ENCODE measurements at places on chromosomes 6 and 20.
A peak's percentile ranks its signal among the peaks of the same experiment; 100 is the strongest.

- no peak for DNase-seq
Measured at GRCh38 chr6:52736145-52736544, 27.1 kb downstream of the GSTA2 start.

GRCh38 chr20:32877507-32877906 lies 18.8 kb downstream of the EFCAB8 start:
- DNase-seq, result no peak

DNA sequence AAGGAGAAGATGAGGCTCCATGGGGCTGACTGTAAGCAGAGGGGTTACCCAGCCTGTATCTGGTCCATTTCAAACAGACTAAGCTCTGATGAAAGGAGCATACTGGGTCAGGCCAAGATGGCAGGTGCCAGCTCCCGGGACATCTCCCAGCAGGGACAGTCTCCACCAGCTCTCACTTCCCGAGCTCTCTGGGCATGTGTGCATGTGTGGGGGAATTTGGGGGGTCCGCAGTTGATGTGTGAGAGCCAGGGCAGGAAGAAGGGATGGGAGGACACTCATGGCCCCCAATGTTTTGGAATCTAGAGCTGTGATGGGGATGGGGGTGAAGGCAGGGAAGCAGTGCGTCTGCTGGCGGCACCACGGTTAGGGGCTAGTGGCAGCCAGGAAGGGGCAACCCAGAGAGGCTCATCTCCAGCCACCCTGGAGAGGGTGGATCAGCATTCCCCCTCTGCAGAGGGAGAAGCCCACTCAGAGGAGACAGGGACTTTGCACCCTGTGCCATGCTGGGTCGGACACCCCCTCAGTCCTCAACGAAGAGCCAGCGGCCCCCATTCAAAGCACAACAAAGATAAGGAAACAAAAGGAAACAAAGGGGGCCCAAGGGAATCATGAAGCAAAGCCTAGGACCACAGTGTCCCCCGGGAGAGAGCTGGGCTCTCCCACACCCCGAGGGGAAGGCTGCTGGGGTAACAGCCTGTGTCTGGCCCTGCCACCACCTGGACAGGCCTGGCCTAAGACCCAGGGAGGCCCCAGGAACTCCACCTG lies 52.4 kb downstream of the DSTN start:
- peak; percentile 31 for DNase-seq

DNA sequence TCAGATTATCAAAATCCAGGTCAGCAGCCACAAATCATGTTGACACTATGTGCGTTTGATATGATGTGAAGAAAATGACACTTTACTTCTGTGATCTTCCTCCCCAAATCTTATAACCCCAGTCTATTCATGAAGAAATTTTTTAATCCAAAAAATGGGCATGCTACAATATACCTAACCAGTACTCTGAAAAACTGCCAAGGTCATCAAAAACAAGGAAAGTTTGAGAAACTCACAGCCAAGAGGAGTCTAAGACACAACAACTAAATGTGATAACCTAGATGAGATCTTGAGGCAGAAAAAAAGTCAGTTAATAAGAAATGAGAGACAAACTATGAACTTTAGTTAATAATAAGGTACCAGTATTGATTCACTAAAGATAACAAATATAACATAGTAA lies 200.6 kb upstream of the IRAK1BP1 start:
- no peak for DNase-seq

DNA sequence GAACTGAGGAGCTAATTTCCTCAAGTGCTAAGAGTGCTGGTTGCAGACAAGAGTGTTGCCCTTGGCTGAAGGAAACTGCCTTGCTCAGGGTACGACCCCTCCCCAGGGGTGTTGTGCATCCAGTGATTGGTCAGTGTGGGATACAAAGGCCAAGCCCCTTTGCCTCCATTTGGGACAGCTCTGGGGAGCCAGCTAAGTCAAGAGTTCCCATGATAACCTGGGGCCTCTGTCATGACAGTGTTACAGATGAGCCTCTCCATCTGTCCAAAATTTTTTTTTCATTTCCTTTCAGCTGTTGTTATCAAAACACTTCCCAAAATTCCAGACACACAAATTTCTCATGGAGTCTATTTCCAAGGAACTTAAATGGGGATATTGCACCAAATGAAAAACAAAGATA lies 93.3 kb downstream of the HS3ST5 start:
- no peak for DNase-seq

GRCh38 chr20:56897958-56898349 lies 268.8 kb downstream of the TFAP2C start:
- no peak for DNase-seq

GRCh38 chr20:40588891-40589290 lies 100.1 kb downstream of the MAFB start:
- DNase-seq, result no peak

- no peak for DNase-seq
Measured at GRCh38 chr6:63821442-63821841, 185.8 kb downstream of the PHF3 start.

GRCh38 chr20:14521016-14521415 lies 183.6 kb upstream of the FLRT3 start:
- no peak for DNase-seq

- no peak for DNase-seq
Measured at GRCh38 chr6:122129313-122130025, 270.0 kb upstream of the HSF2 start.

- no peak for DNase-seq
Measured at GRCh38 chr6:136971609-136972008, 49.5 kb downstream of the SLC35D3 start.

DNA sequence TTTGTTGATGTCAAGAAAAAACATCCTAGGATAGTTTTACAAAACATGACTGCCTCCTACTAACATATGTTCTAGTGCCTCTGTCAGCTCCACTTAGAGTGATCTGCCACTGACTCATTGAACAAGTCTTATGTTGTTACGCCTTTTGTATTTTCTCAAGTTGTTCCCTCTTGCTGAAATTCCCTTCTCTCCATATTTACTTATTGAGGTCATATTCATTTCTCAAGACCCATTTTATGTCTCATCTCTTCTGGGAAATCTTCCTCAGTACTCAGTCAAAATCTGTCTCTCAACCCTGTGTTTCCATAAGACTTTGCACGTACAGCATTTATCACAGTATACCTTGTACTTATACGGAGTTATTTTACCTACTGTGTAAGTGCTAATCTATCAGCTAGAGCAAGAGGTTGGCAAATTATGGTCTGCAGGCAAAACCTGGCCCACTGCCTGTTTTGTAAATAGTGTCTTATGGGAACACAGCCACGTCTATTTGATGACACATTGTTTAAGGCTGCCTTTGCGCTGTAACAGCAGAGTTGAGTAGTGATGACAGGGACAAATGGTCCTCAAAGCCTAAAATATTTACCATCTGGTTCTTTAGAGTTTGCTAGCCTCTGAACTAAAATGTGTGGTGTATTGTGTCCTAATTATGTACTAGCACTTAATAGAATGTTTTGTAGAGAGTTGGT lies 83.4 kb downstream of the ADGRB3 start:
- DNase-seq, result no peak

GRCh38 chr6:52419809-52420667 lies at the start of gene EFHC1:
Gene EFHC1, plus strand, starts transcription at chr6:52420342. Its CDS starts 69 bp downstream, at chr6:52420411.
- DNase-seq, result peak; percentile 100

DNA sequence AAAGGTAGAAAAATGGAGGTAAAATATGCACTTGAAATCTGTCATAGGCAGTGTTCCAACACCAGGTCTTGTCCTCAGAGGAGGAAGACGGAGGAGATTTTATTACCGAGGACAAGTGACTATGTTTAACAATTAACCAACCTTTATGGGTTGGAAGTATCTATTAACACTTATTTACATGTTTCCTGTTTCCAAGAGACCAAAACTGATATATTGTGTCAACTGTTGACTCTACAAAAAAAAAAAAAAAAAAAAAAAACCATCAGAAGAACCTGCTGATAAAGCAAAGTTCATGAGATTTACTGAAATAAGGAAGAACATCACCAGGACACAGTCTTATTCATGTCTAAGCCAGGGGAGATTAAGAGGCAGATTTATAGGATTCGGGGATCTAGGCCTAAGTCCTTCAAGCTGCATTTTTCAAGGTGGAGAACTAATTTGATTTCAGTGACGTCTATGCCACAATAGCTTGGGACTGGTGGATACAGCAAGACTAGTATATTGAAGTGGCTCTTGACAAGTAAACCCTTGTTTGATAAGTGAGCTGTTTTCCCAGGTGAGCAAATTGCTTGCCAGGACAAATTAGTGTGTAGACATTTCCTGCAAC lies 126.6 kb upstream of the NAA20 start:
- no peak for DNase-seq

GRCh38 chr6:165704045-165704748 lies 41.2 kb upstream of the PDE10A start:
- DNase-seq, result no peak

DNA sequence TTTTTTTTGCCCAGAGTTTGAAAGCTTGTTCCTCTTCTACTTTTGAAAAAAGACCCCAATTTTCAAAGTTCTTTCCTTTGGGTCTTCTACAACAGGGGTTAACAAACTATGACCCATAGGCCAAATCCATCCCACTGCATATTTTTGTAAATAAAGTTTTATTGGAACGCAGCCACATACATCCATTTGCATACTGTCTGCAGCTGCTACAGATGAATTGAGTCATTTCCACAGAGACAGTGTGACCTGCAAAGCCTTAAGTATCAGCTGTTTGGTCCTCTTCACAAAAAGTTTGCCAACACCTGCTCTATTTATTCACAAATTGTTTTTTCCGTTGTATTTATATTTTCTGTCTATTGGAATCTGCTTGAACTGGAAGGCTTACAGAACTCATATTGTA lies 189.2 kb downstream of the TBC1D7 start:
- DNase-seq, result no peak

- no peak for DNase-seq
Measured at GRCh38 chr6:1227935-1228753, 83.8 kb upstream of the FOXQ1 start.

DNA sequence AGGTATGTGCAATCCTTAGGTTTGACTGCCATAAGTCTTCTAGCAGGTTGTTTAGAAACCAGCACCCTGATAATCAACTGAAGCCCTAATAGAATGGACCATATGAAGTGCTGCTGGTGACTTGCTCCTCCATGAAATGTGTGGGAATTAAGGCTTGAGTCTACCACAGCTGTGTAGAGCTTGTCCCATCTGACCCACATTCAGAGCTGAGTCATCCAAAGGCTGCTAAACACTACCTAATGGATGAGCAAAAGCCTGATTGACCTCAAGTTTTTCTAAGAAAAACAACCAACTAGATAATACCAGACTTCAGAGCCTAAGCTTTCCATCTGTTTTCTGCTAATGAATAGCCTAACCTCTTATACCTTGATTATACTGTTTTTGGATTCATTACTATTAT lies 120.3 kb upstream of the MOCS1 start:
- no peak for DNase-seq

DNA sequence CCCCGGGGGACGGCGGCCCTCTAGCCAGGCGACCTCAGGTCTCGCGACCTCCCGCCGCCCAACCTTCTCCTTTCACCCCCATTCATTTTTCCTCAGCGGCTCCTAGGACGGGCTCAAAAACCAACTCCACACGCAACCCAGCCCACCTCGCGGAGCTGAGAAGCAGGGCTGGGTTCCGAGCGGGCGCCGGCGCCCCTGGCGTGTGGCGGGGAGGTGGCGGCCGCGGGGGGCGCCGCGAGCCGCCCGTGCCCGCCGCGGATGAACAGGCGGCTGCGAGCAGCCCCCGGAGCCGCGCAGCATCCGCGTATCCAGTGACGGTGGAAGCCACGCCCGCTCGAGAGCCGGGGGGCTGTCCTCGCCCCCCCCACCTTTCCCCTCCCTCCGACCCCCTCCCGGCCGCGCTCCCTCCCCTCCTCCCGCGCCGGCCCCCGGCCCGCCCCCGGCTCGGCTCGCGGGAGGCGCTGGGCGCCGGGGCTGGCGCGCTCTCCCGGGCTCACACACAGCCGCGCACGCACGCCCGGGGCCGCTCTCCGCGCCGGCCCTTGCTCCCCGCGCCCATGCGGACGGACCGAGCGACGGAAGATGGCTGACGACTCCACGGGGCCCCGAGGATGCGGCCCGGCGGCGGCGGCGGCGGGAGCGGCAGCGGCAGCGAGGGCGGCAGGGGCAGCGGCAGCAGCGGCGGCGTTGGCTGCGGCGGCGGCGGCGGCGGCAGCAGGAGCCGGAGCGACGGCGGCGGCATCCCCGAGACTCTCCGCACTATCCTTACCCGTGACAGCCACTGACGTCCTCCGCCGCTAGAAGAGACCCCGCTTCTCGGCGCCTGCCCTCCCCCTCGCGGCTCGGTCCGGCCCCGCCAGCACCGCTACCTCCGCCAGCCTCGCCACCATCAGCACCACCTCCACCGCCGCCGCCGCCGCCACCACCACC lies at the start of gene SOBP:
Gene SOBP, plus strand, starts transcription at position 482 of the 930 bp plus-strand sequence. CDS start 500 bp downstream, outside the sequence.
- DNase-seq, result peak; percentile 56

GRCh38 chr6:28489366-28490204 lies 26.0 kb downstream of the GPX6 start:
- peak; percentile 26 for DNase-seq

DNA sequence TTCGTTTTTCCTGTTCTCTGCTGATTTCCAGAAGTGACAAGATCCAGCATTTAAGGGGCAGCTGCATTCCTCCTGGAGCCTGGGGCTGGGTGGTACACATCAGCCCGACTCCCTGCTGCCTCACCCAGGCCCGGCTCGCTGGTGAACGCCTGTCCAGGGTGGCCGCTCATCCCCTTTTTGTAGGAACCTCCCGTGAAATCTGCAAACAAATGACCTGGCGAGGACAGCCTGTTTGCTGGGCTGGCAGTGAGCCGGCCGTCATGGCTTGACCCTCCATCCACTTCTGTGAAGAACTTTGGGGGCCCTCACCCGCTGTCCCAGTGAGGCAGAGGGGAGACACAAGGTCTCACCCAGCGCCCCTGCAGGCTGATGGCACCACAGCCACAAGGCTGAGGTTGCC lies 39.0 kb downstream of the PYGB start:
- DNase-seq, result peak; percentile 32

DNA sequence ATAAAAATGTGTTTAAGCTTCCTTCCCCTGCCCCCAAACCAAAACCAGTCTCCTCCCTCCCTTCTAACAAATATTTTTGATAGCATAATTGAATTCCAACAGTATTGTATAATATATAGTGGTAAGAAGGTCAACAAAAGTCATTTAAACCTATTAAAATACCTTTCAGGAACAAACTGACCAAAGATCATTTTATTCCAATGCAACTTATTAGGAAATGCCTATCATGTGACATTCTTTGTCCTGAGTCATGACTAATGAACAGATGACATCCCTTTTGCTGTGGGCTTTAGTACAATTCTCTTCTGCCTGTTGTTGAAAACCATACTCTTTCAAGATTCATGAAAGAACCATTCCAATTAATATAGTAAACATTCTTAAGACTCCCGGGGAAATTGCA lies 51.5 kb upstream of the TRAF3IP2 start:
- DNase-seq, result no peak

- DNase-seq, result no peak
Measured at GRCh38 chr6:127272576-127272975, 5.9 kb downstream of the RNF146 start.

DNA sequence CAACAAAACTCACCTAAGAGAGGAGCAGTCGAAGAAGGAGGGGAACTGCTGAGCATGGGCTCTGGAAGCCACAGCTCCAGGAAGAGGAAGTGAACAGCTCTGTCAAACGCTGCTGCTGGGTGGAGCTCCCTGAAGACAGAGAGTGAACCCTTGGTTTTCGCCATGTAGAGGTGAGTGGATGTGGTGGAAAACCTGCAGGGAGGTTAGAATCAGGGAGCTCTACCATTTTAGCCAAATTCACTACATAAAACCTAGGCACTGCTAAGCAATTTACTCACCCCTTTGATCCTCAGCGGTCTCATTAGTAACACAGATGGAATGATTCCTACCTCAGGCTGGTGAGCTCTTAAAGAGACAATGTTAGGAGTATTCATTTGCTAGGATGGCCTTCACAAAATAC lies 19.4 kb upstream of the TFAP2A start:
- no peak for DNase-seq

Data from Peyer's patch (tissue), 4 donors.